ENCODE measurements at places on chromosomes 2 and 18. TPM values are rescaled to one million over a fixed set of nuclear protein-coding genes. Genes with fewer than 3 reads are reported as not detected.

Gene SERPINB11
- total RNA-seq = not detected

Gene PSMG2
- total RNA-seq = 93.6 TPM

Gene ANKRD30BL
- not detected for total RNA-seq

Gene CRYBA2
- total RNA-seq = 6.4 TPM

Gene GALNT13
- total RNA-seq = 2.6 TPM

Gene CCDC102B
- 2.2 TPM for total RNA-seq

Gene RFTN2
- 0.07 TPM for total RNA-seq

Gene IL37
- 2.6 TPM for total RNA-seq

Gene ALPI
- total RNA-seq = not detected

Gene COL6A3
- 53.4 TPM for total RNA-seq

Gene CDK5R2
- 0.35 TPM for total RNA-seq

Gene SOX11
- total RNA-seq = not detected

Gene FAHD2B
- total RNA-seq = 12.7 TPM

DNA sequence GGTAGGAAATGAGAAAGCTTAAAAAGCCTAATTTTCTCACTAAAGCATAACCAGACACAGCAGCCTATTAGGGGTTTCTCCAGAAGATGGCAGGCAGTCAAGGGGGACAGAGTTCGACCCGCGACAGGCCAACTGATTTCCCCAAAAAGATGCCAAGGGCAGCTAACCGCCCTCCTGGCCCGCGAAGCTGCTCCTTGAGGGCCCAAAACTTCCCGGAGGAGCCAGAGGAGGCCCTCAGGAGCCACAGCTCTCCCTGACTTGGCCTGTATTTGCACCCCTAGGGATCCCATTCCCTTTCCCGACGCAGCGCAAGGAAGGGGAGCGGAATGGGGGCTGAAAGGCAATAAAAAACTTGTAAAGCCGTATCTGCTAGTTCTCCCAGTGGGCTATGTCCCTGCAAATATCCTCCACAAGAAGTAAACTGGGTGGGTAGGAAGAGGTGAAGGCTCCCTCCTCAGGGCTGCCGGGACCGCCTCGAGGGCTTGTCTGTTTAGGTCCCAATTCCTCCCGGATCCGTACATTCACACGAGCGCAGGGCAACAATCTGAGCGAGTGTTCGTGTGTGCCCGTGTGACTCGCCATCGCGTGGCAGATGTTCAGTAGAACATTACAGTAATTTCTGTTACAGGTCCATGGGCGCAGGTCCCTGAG, 756 bp upstream of the NAGK start:
- no peaks in the 10 kb centered on the region for H3K27me3 ChIP-seq
- no peak for DNase-seq
- peak overlapping the region; percentile 84 for H3K4me3 ChIP-seq
- peak overlapping the region; percentile 75 for H3K27ac ChIP-seq

DNA sequence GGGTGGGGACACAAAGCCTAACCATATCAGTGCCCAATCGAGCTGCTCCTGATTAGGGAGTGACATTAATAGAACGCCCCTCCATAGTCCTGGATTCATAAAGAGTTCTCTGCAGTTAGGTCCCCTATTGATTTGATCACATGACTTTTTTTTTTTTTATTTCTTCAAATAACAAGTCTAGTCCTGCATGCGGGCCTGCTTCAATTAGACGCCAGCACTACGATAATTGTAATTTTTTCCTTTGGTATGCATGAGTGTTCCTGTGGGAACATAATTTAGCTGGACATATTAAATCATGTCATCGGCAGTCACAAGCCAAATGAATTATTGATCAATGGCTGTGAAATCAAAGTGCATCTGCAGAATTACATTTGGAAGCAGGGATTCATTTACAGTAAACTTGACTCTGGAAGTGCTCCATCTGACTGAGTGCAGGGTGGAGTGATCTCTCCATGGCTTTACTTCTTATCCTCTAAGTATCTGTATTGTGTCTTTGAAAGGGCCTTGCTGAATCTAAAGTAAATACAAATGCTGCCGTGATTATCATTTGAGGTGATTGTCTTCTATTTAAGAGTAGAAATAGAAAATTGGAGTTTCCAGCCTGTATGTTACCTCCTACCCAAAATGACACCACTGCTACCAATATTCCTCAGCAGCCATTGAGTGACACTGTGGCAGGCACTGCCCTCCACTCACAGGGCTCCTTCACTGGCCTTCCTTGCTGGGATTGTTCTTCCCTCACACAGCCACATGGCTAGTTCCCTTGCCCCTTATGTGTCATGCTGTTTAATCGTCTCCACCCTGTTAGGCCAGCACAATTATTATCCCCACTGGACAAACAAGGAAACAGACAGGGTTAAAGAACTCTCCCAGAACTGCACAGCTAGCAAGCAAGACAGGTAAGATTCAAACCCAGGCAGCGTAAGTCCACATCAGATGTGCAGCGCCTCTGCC, 337.4 kb upstream of the ID2 start:
- no peak for DNase-seq
- no peaks in the 10 kb centered on the region for H3K4me1 ChIP-seq
- no peak overlapping the region for H3K27ac ChIP-seq
- H3K27me3 ChIP-seq = no peaks in the 10 kb centered on the region
- no peaks in the 10 kb centered on the region for H3K36me3 ChIP-seq

- no peak overlapping the region for H3K4me3 ChIP-seq
- no peak for DNase-seq
- no peaks in the 10 kb centered on the region for H3K36me3 ChIP-seq
- 0 out of 2 replicates have a peak, but pooled peaks cover 2% of the 10 kb centered on the region for H3K27me3 ChIP-seq
- H3K27ac ChIP-seq = no peak overlapping the region
Measured at GRCh38 chr2:128602699-128603101, 284.0 kb upstream of the HS6ST1 start.

- peaks cover 5% of the 10 kb centered on the region for H3K4me1 ChIP-seq
- H3K27me3 ChIP-seq = no peaks in the 10 kb centered on the region
- no peaks in the 10 kb centered on the region for H3K36me3 ChIP-seq
- H3K27ac ChIP-seq = no peak overlapping the region
- DNase-seq = no peak
Measured at GRCh38 chr2:171139860-171140259, 20.8 kb downstream of the TLK1 start.

- no peaks in the 10 kb centered on the region for H3K27me3 ChIP-seq
- H3K4me1 ChIP-seq = peaks cover 16% of the 10 kb centered on the region
- H3K36me3 ChIP-seq = no peaks in the 10 kb centered on the region
- H3K27ac ChIP-seq = no peak overlapping the region
Measured at GRCh38 chr2:128420131-128420530, 101.5 kb upstream of the HS6ST1 start.

DNA sequence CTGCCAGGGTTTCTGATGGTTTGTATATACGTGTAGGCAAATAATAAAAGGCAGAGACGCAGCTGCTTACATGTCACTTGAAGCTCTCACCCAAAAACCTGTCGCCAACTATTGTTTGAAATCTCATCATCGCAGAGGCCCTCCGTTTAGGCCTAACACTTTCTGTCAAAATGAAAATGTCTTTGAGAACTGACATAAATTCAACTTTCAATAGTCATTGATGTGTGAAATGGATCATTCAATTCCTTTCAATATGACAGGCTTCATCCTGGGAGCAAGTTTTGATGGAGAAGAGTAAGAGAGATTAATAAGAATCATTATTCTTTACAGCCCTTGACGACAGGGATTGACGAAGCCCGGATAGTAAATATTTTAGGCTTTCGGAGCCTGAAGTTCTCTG, 2.7 kb downstream of the ACTG2 start:
- no peak overlapping the region for H3K27ac ChIP-seq
- H3K27me3 ChIP-seq = no peaks in the 10 kb centered on the region
- H3K4me1 ChIP-seq = no peaks in the 10 kb centered on the region

GRCh38 chr2:207418419-207418818, 111.3 kb upstream of the CREB1 start:
- H3K4me1 ChIP-seq = peaks cover 12% of the 10 kb centered on the region
- no peaks in the 10 kb centered on the region for H3K27me3 ChIP-seq
- H3K27ac ChIP-seq = no peak overlapping the region
- H3K36me3 ChIP-seq = no peaks in the 10 kb centered on the region
- DNase-seq = no peak

- H3K36me3 ChIP-seq = peaks cover 19% of the 10 kb centered on the region
- no peak overlapping the region for H3K27ac ChIP-seq
- H3K27me3 ChIP-seq = no peaks in the 10 kb centered on the region
- H3K4me3 ChIP-seq = no peak overlapping the region
- H3K4me1 ChIP-seq = peaks cover 20% of the 10 kb centered on the region
Measured at GRCh38 chr2:222897898-222898297, 37.1 kb downstream of the ACSL3 start.

GRCh38 chr18:42298759-42299675, 344.0 kb downstream of the PIK3C3 start:
- H3K27ac ChIP-seq = no peak overlapping the region
- H3K4me3 ChIP-seq = no peak overlapping the region
- H3K27me3 ChIP-seq = no peaks in the 10 kb centered on the region
- DNase-seq = peak; percentile 53
- no peaks in the 10 kb centered on the region for H3K36me3 ChIP-seq

- H3K36me3 ChIP-seq = no peaks in the 10 kb centered on the region
- no peak for DNase-seq
- H3K4me1 ChIP-seq = no peaks in the 10 kb centered on the region
Measured at GRCh38 chr2:26685341-26685740, 7.2 kb upstream of the KCNK3 start.

DNA sequence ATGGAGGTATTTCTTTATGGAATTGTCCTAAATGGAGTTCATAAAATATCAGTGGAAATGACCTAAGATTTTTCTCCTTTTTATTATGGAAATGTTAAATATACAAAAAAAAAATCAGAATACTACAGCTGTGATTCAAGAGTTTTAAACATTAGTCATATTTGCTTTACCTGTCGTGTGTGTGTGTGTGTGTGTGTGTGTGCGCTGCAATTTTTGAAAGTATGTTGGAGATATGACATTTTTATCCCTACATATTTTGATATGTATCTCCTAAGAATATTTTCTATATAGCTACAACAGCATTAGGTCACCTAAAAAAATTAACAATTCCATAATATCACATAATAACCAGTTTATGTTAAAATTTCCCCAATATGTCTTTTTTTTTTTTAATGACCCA, 85.5 kb downstream of the FAM117B start:
- H3K4me1 ChIP-seq = peaks cover 9% of the 10 kb centered on the region
- peak; percentile 46 for DNase-seq
- no peak overlapping the region for H3K27ac ChIP-seq
- H3K4me3 ChIP-seq = no peak overlapping the region
- H3K36me3 ChIP-seq = peaks cover 7% of the 10 kb centered on the region

GRCh38 chr2:49248506-49248905, 94.2 kb upstream of the FSHR start:
- no peaks in the 10 kb centered on the region for H3K36me3 ChIP-seq
- H3K4me1 ChIP-seq = no peaks in the 10 kb centered on the region
- peak; percentile 66 for DNase-seq
- H3K27ac ChIP-seq = no peak overlapping the region
- H3K4me3 ChIP-seq = no peak overlapping the region

- H3K4me1 ChIP-seq = peaks cover 9% of the 10 kb centered on the region
- H3K36me3 ChIP-seq = no peaks in the 10 kb centered on the region
- H3K27me3 ChIP-seq = peaks cover 48% of the 10 kb centered on the region
- H3K4me3 ChIP-seq = no peak overlapping the region
Measured at GRCh38 chr2:65934992-65935629, 499.8 kb upstream of the MEIS1 start.

DNA sequence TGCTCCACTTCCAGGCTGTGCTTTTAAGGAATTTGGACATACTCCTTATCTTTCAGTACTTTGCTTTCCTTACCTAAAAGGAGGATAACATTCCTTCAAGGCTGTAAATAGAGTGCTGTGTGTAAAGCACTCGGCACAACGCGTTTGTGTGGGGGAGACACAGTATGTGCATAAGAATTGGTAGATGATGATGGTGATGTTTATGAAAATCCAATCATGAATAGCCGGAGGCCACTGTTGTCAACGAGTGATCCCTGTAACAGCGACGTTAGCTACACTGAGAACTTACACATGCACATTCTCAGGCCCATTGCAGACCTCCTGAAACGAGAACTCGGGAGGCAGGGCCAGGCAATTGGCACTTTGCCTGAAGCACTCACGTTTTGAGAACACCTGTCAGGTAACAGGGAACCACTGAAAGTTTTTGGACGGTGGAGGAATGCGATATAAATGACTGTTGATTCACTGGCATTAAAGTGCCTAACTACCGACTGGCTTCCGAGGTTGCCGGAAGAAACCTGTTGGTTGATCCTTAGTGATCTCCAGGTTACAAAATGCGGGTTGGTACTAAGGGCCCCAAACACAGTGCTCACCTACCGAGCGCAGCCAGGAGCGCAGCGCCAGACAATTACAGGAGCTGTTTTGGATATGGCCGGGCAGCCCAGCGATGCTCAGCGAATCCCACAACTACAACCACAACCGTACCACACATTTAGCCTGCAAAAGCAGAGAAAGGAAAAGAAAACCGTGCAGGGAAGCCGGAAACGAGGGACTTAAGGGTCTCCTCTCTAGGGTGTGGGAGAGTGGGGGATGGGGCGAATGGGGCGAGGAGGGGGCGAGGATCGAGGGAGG, 1.0 kb upstream of the MAP4K4 start:
- H3K4me1 ChIP-seq = peaks cover 17% of the 10 kb centered on the region
- no peaks in the 10 kb centered on the region for H3K27me3 ChIP-seq
- peaks cover 5% of the 10 kb centered on the region for H3K36me3 ChIP-seq
- DNase-seq = peak; percentile 51

DNA sequence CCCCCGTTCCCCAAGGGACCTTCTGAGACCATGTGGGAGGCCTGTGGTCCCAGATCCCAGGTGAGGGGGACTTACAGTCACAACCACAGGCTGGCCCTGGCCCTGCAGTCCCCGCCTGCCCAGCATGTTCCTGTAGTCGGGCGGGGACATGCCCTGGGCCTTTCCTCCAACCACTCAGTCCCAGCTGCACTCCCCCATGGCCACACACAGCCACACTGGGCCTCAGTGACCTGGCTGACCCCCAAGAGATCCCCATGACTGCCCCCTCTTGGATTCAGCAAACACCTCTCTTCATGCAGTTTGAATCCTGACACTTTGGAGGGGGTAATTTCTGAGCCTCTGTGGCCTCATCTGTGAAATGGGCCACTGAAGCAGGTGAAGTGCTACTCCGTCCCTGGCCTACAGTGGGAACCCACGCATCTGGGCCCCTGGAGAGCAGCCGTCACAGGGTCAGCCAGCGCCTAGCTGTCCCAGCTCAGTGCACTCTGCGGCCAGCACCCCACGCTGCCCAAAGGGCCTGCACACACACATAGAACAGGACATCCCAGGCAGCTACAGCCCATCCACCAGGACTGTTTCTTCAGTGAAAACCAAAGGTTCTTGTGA, 12.7 kb upstream of the ARHGEF4 start:
- peaks cover 46% of the 10 kb centered on the region for H3K4me1 ChIP-seq
- no peak overlapping the region for H3K4me3 ChIP-seq
- peak overlapping the region; percentile 97 for H3K27ac ChIP-seq
- no peaks in the 10 kb centered on the region for H3K27me3 ChIP-seq
